ENCODE measurements at places on chromosomes 7 and 10.

DNA sequence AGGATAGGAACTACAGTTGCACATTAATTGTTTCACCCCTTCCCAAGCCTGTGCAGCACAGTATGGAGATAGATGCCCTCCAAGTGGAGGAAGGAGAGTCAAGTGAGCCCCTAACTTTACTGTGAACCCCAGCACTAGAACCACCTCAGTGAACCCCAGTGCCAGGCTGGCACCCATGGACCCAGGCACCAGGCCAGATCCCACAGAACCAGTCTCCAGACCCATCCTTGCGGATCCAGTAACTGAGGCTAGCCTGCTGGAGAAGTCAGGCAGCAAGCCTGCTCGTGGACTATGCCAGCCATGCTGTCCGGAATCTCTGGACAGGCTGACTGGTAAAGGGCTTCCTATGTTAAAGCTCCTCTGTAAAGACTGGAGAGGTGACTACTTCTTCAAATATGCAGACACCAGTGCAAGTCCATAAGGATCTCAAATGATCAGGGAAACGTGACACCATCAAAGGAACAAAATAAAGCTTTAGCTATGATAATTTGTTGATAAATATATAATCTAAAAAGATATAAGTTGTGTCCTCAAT lies 27.7 kb downstream of the SHOC2 start:
- no peak for DNase-seq

- DNase-seq = peak; percentile 78
Observed at GRCh38 chr10:42753126-42753506, 29.5 kb upstream of the BMS1 start.

DNA sequence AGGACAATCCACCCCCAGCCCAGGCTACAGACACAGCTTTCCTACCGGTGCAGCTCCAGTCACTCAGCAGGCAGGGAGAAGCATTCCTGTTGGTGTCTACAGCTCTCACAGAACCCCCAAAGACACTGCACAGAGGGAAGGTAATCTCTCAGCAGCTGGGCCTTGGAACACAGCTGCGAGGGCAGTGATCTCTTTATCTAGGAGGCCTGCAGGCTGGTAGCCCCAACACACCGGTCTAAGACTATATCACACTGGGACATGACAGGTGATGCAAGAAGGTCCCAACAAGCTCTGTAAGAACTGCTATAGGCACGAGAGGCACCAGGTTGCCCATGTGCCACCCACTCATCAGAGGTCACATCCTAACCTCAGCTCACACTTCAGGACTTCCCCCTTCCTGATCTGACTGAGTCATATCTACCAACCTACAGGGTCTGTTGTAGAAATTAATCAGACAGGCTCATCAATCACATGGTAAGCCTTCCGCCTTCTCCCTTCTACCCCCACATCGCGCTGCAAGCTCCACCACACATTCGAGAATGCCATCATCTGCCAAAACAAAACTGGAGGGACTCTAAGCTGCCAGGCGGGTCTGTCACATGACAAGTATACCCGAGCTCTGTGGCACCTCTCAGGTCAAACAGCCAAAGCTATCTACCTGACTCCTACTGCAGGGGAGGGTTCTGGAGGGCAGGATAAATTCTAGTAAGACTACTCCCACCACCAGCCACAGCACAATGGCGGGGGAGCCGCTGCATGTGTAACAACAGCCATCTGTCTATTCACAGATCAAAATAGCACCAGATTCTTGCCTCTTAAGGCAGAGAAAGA lies 26.1 kb downstream of the FAM53B start:
- DNase-seq = peak; percentile 66

GRCh38 chr10:47252093-47252780 lies 47.8 kb upstream of the GDF10 start:
- DNase-seq = no peak

- DNase-seq = no peak
Observed at GRCh38 chr10:131677671-131678070, 223.1 kb upstream of the PPP2R2D start.

GRCh38 chr7:127959770-127960169 lies 71.5 kb downstream of the LRRC4 start:
- DNase-seq = no peak

DNA sequence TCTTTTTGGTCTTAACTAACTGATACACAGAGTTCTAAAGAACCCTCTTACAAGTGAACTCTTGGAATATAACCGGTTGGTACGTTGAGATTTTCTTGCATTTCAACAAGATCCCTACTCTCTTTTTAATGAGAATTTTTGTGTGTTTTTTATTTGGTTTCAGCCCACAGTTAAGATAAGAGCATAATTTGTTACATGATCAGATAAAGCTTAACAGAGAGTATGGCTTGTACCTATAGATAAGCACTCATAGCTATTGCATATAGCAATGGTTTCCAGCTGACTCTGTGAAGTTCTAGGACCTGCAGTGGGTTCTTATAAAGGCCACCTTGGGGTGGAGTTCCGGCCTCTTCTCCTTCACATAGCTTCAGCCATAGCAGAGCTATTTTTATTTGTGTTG lies 143.3 kb downstream of the SNX10 start:
- no peak for DNase-seq

DNA sequence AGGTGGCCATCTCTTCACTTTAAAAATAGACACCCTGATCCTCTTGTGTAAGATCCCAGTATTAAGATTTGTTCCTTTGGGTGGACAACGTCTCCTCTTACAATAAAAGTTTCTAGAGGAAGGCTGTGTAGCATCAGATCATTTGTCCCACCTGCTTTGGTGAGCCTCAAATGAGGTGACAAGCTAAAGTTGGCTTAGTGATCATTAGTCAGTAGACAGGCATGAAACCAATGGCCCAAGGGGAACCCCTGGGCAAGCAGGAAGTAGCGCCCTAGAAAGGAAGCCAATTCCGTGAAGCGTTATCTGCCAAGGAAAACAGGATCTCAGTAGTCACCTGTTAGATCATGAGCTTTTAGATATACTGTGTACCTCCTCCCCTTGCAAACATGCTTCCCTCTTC lies 66.8 kb downstream of the PCGF5 start:
- DNase-seq = no peak

DNA sequence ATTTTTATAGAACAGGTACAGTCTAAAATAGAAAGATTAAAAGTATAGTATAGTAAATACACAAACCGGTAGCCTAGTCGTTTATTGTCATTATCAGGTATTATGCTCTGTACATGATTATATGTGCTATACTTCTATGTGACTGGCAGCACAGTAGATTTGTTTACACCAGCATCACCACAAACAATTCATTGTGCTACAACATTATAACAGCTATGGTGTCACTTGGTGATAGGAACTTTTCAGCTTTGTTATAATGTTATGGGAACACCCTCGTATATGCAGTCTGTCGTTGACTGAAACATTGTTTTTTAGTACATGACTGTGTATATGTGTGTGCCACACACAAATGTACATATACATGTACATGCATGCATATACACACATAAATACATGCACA lies 19.1 kb downstream of the ZNF365 start:
- no peak for DNase-seq
